ENCODE measurements at places on chromosomes 5 and 9. TPM values are rescaled to one million over a fixed set of nuclear protein-coding genes. Genes with fewer than 3 reads are reported as not detected.

DNA sequence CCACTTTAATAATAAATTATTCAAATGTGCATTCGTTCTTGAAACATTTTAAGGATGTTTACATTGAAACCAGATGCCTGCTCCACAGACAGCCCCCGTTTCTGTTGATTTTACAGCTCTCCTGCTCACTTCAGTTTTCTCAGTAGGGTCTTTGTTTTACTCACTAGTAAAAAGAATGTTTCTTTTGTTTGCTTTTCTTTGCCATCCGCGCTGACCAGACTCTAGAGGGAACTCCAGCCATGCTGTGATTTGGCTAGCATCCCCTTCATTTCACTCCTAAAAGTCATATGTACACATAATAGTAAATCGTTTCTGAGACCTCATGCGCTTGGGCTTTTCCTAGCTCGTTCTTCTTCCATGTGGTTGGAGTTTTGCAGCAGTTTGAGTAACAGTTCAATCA lies 28.7 kb upstream of the PALM2AKAP2 start:
- DNase-seq: no peak

DNA sequence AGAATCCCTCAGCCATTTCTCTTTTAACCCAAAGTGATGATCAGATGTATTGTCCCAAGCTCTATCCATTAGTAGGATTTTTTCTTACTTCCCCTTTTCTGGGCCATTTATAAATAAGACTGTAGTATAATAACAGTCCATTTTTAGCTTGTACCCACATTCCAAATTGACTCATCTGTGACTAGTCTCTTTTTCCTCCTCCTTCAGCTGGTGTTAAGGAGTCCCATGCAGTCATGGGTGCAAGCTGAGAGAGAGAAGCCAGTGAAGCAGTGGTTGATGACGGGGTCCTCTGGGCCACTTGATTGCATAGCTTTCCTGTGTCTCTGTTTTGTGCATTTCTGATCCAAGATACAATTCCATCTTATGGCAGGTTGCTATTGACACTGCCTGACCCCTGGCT lies 476.0 kb upstream of the CD180 start:
- no peak for DNase-seq

GRCh38 chr5:103452666-103453065 lies 109.9 kb downstream of the NUDT12 start:
- DNase-seq: no peak

GRCh38 chr5:132820162-132820754 lies 7.2 kb downstream of the SOWAHA start:
- peak; percentile 90 for DNase-seq

DNA sequence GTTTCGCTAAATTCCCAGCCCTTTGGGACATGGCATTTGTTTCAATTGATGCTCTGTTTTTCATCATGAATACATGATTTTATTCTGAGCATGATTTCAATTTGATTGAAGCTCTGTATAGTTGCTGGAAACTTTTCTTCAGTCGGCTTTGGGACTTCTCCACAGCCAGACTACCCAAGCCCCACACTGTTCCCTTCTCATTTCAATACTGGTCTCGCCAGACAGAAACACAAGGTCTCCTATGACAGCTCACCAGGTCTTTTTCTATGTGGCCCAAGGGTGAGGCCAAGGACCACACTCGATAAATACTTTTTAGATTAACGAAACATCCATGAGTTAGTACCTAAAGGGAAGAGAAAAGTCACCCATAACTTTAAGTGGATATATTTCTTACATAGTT lies 132.2 kb downstream of the ARL15 start:
- DNase-seq: no peak

GRCh38 chr9:88237479-88237961 lies 99.2 kb upstream of the SPATA31C2 start:
- no peak for DNase-seq

GRCh38 chr5:14594378-14595074 lies 12.9 kb downstream of the OTULINL start:
- DNase-seq: no peak

DNA sequence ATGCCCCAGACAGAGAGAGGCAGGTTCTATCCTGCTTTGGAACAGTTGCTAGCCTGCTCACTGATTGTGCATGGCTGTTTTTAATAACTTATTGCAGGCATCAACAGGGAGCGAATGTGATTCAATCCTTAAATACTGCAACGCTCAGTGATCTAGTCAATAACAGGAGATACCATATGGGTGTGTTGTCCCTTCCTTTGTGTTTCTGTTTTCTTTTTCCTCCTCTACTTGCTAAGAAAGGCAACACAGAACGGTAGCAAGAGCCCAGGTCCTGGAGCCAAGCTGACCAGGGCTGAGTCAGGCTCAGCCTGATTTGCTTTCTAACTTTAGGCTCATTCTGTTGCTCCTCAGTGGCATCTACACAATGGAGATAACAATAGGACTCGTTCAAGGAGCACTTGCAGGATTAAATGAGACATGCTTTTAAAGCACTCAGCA lies 98.6 kb upstream of the EQTN start:
- DNase-seq: no peak

- no peak for DNase-seq
Measured at GRCh38 chr9:98993570-98993945, 49.9 kb downstream of the COL15A1 start.

DNA sequence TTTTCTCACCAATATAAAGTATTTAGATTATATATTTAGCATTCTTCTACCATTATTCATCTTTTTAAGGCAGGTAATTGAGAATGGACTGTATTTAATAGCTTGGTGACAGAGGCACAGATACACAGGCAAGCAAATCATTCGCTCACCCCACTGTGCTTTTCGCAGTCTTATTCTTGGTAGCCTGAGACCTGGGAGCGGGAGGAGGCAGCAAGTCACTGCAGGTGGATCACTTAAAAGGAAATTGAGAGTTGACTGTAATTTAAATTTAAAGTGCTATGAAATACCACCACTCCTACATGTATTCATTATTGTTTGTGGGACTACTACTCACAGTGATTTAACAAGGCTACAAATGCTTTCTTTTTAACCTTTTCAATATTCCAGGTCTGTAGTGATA lies 9.7 kb downstream of the RICTOR start:
- DNase-seq: no peak

- DNase-seq: no peak
Measured at GRCh38 chr5:179421144-179421901, 76.1 kb upstream of the ADAMTS2 start.

- DNase-seq: no peak
Measured at GRCh38 chr5:164742025-164742424, 1236.6 kb downstream of the MAT2B start.

DNA sequence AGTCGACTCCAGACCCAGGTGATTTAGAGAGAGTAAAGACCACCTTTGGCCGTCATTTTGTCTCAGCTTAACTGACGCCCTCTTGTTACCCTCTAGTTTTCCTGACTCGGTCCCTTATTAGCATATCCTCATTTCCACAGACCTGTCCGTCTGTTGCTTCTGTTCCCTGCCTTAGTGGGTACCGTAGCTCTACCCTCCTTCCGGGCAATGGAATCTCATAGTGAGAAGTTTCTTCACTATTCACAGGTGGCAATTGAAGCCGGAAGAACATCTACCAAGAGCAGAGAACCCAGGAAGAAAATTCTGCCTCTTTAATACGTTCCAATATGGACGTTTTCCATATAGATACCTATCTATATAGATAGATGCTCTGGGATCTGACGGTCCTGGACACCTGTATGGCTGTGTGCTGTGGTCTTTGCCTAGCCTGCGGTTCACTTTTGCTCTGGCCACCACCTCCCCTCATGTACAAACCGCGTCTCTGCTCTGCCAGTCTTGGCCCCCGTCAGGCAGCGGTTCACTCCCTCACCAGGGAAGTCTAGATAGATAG lies 652 bp upstream of the TMEM161B start:
- DNase-seq: peak; percentile 10

DNA sequence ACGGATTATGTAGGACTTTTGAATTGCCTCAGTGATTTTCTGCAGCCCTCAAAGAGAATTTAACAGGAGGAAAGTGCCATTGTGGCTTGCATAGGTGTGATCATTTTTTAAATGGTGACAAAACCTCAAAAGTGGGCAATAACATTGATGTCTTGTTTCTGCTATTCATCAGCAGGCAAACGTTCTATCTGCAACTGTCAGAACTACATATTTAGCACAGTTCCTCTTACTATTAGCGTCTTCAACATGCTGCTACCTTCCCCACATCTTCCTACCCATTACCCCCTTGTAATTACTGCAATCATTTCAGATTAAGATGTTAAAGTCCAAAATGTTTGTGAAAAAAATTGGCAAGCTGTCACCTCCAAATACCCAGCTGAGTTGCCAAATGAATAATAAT lies 254.6 kb downstream of the SMARCA2 start:
- no peak for DNase-seq

- no peak for DNase-seq
Measured at GRCh38 chr5:11153670-11154382, 392.8 kb upstream of the DAP start.

GRCh38 chr9:128911529-128912035 lies 9.2 kb upstream of the PHYHD1 start:
- DNase-seq: no peak

DNA sequence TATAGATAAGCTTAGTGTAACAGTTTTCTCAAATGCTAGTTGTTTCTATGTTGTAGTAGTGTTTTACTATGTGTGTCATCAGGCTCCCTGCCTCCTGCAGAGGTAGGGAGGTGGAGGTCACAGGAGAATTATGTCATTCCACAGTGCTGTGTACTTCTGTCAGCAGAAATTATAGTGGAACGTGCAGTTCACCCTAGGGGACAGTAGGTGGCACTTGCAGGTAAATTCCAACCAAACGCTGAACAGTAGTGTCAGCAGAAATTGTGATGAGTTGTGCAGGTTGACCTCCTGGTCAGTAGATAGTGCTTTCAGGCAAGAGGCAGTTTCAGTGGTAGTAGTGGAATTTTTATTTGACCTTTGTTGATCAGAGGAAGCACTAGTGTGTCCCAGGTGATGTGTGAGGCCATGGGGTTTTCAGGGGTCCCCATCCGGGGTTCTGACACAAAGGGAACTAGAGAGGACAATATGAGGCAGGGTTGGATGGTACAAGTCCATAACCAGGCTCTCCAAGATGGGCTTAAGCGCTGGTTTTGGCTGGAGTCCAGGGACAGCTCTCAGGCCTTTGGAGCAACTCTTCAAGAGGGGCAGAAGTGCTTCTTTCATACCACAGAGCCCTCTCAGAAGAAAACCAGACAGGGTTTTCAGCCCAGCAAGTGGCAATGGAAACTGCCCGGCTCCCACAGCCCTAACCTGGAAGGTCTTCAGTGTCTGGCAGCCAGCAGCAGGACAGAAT lies 402.9 kb downstream of the CYLC2 start:
- peak; percentile 61 for DNase-seq

GRCh38 chr5:4212981-4213819 lies 617.6 kb downstream of the IRX1 start:
- no peak for DNase-seq

GRCh38 chr9:136593581-136593980 lies 47.7 kb upstream of the NOTCH1 start:
- no peak for DNase-seq

- peak; percentile 54 for DNase-seq
Measured at GRCh38 chr9:86034863-86035734, 64.3 kb downstream of the GOLM1 start.

GRCh38 chr5:158344376-158344775 lies 485.4 kb upstream of the CLINT1 start:
- no peak for DNase-seq

DNA sequence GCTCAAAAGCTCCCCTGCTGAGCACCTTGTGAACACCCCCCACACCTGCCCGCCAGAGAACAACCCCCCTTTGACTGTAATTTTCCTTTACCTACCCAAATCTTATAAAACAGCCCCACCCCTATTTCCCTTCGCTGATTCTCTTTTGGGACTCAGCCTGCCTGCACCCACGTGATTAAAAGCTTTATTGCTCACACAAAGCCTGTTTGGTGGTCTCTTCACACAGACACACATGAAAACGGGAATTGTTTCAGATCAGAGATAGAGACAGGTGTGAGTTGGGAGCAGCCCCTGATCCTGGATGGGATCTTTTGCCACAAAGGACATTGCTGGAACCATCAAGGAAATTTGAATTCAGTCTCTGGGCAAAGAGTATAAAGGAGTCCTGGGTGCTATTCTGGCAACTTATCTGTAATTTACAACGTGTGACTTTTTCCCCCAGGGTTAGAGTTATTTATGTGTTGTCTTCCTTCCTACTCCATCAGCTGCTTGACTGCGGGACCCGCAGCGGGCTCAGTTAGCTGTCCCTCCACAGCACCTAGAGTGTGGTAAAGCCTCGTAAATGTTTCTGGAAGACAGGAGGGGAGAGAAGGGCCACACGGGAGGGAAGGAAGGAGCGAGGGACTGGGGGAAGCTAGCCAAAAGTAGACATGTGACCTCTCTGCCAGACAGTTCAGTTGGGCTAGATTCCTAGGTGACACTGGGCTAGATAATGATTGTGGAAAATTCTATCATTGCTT lies 437.0 kb downstream of the ZNF608 start:
- no peak for DNase-seq

GRCh38 chr5:5198135-5198534 lies 58.0 kb downstream of the ADAMTS16 start:
- no peak for DNase-seq

DNA sequence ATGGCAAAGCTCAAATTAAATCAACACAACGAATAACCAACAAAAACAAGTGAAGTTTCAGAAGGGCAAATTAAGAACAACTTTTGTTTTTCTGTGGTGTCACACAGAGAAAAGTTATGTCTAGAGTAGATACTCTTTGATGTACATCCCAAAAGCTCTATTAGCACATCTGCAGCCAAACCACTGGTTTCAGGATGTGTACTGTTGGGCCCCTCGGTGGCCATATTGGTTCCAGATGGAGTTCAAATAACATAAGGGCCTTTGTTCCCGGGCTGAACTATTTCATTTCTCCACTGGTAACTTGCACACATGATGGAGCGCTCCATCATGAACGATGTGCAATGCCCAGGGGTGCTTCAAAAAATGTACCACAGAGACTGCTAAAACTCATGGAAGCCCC lies 126.1 kb downstream of the SEMA5A start:
- no peak for DNase-seq

- no peak for DNase-seq
Measured at GRCh38 chr5:167602067-167602466, 689.4 kb upstream of the WWC1 start.

DNA sequence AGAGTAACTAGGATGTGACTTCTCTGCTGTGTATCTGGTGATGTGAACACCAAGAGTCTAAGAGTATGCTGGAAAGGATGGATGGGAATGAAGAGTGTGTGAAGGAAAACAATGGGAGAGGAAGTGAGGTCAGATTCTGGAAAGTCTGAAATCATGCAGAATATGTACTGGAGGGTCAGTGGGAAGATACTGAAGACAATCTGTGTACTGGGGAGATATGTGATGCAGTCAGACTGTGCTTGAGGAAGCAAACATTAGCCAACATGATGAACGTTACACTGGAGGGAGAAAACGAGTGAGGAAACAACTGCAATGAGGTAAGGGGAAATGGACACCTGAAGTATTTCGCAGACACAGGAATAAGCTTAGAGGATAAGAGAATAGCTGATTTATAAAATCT lies 105.7 kb downstream of the NR3C1 start:
- DNase-seq: no peak

GRCh38 chr5:89083791-89084190 lies 200.8 kb upstream of the MEF2C start:
- DNase-seq: no peak

Gene S1PR3
- total RNA-seq: 1.00 TPM

Gene PCDHB5
- not detected for total RNA-seq

Gene PCDHGC3
- total RNA-seq: 1.3 TPM

Gene FOXI1
- 0.14 TPM for total RNA-seq

Gene ZNF608
- total RNA-seq: 24.0 TPM

Gene RNF180
- total RNA-seq: 0.61 TPM

Gene CTSV
- 110 TPM for total RNA-seq

Gene ANKRD18B
- total RNA-seq: 2.2 TPM

Gene ATP10B
- 0.63 TPM for total RNA-seq

Gene IL9
- not detected for total RNA-seq

Gene IL7R
- total RNA-seq: not detected

Gene FGF18
- total RNA-seq: 1.3 TPM

Gene GPR150
- total RNA-seq: 0.21 TPM
